ENCODE measurements at places on chromosomes 13 and 19.

DNA sequence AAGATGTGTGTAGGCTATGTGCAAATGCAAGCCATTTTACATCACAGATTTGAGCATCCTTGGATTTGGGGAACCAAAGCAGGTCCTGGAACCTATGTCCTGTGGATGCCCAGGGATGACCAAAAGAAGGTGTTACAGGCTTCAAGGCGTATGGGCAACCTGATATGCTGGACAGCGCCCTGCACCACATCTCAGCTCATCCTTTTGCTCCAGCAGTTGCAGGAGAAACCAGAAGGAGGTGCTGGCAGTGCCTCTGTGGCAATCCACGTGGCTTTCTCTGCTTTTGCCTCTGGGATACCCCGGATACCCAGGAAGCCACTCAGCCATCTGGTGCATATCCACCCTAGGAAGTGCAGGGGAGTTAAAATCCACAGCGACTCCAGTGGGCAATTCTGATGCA, 110.3 kb upstream of the VSTM2B start:
- DNase-seq: no peak

- no peak for DNase-seq
Measured at GRCh38 chr13:24264976-24265375, 44.4 kb upstream of the C1QTNF9 start.

GRCh38 chr13:106433066-106433465, 102.4 kb downstream of the EFNB2 start:
- DNase-seq: no peak

DNA sequence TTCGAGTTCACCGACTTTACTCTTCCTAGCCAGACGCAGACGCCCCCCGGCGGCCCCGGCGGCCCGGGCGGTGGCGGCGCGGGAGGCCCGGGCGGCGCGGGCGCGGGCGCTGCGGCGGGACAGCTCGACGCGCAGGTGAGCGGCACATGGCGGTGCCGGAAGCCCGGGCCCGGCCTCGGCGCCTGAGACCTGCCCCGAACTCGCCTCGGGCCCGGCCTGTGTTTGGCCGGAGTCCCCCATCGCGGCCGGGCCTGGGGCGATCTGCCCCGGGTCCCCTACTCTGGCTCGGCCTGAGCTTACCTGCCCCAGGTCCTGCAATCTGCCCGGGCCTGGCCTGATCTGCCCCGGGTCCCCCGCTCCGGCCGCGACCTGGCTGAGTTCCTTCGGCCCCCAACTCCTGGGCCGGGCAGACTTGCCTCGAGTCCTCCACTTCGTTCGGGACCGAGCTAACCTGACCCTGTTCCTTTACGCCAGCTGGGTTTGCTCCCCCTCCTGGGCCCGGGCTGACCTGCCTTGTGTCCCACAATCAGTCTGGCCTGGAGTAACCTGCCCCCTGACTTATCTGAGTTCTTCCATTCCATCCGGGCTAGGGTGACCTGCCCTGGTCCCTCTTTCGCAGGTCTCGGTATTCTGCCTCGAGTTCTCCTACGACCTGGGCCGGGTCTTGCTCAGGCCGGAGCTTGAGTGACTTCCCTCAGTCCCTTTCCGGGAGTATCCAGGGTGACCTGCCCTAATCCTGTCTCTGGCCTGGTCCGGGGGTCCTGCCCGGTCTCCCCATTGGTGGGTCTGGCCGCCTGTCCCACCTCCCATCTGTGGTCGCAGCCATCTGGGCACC, 764 bp downstream of the UPF1 start:
- DNase-seq: no peak

- DNase-seq: no peak
Measured at GRCh38 chr13:73767191-73767741, 366.9 kb downstream of the KLF12 start.

All from hypothalamus (tissue), 51 donors.